ENCODE measurements at places on chromosomes 2 and 18.

- DNase-seq, result no peak
These were observed 309.1 kb downstream of the TGIF1 start for GRCh38 chr18:3759099-3759498.

GRCh38 chr2:63194175-63194574, 143.5 kb downstream of the OTX1 start:
- DNase-seq, result no peak

DNA sequence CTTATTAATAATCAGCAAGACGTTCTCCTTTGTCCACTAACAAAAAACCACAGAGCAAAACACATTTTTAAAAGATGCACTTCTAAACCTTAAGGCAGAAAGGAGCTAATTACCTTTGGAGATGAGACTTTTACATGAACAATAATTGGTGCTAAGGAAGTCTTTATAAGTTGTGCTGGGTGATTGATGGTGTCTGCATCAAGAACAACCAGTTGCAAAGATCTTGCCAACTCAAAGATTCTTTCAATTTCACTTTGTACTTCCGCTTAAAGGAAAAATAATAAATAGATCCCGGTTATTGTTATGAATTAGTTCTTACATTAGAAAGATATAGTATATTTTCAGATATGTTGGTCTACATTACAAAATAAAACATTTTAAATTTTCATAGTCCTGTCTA, 26.9 kb upstream of the ARL5A start:
- no peak for DNase-seq

DNA sequence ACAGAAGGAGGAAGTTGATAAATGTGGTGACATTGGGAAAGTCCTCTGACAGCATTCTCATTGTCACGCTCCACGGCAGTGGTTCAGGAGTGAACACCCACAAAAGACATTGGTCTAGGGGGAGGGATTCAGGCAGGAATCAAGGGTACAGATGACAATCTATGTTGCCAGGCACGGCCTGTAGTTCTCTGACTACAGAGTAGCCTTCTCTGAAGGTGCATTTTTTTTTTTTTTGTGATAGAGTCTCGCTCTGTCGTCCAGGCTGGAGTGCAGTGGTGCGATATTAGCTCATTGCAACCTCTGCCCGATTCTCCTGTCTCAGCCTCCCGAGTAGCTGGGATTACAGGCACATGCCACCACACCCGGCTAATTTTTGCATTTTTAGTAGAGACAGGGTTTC, 7.4 kb upstream of the MOB1A start:
- no peak for DNase-seq

DNA sequence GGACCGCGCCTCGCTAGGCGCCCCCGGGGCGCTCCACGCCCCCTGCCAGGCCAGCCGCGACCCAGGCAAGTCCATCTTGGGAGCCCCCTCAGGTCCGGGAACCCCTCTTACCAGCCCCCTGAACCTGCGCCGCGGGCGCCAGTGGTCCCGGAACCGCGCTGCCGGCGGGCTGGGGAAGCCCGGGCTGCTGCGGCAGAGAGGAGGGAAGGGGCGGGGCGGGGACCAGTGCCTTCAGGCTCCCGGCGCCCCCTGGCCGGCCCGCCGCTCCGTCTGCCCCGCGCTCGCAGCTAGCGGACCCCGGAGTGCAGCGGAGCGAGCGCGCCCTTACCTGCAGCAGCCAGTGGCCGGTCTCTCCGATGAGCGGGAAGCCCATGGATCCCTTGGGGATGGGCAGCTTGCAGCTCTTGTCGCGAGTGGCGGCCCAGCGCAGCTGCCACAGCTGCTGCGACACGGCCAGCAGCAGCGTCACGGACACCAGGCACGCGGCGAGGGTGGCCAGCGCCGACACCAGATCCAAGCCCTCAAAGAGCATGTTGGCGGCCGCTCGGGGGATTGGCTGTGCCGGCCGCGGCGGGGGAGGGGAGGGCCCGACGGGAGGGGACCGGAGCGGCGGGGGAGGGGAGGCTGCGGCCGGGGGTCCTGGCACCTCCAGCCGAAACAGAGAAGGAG, at the start of gene CYP26B1:
Gene CYP26B1, minus strand, starts transcription at position 560 of the 669 bp plus-strand sequence. Its CDS starts 28 bp downstream, at position 532.
- DNase-seq, result no peak

DNA sequence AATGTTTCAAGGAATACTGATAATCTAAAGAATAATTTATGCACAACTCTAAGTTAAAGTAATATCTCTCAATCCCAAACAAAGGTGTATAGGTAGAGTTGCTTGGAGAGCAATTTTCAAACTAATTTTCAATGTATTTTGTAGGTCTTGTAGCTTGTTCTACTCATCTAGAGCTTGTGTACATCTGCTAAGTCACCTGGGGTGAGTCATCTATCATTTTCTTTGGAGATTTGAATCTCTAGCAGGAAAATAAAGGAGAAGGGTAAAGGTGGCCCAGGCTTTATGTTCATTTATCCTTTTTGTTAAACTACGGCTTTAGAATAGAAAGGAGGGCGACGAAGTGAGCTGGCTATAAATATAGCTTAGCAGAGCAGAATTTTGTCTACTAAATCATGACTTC, 76.8 kb upstream of the THUMPD2 start:
- no peak for DNase-seq

DNA sequence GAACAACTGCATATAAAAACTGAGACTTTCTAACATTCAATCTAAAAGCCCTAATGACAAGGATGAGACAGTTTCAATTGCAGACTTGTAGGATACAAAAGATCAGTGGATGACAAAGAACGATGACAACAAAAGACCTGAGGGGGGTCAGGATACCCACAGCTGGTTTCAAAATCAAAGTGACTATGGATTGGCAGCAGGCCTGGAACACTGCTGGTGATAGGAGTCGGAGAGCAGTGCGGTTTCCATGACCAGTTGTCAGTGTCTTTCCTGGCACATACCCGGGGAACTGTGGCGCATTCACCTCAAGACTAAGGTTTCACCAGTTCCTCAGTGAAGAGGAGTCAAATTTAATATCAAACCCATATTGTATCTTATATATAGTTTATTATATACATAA, 42.0 kb downstream of the EHD3 start:
- DNase-seq, result no peak

- no peak for DNase-seq
These were observed 14.9 kb upstream of the TMEM18 start for GRCh38 chr2:691821-692761.

- no peak for DNase-seq
These were observed 540.9 kb downstream of the DSC3 start for GRCh38 chr18:30501594-30501993.

- DNase-seq, result no peak
These were observed 615.1 kb upstream of the SALL3 start for GRCh38 chr18:78364388-78364960.

DNA sequence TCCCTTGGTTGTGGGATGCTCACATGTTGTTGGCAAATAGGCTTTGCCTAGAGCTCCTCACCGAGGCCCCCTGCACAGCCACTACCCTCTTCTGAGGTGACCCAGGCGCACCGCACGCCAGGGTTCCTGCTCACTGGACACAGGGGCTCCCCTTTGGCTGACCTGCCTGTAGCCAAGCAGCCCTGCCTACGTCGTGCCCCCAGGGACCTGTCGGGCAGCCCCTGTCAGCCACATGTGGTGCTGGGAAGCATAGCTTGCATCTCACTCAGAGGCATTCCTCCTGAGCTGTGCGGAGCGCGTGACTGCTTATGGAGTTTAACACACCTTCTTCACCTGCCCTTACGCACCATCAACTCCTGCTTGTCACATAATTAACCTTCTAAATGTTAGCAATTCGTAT, 116.3 kb downstream of the ZNF236 start:
- no peak for DNase-seq

DNA sequence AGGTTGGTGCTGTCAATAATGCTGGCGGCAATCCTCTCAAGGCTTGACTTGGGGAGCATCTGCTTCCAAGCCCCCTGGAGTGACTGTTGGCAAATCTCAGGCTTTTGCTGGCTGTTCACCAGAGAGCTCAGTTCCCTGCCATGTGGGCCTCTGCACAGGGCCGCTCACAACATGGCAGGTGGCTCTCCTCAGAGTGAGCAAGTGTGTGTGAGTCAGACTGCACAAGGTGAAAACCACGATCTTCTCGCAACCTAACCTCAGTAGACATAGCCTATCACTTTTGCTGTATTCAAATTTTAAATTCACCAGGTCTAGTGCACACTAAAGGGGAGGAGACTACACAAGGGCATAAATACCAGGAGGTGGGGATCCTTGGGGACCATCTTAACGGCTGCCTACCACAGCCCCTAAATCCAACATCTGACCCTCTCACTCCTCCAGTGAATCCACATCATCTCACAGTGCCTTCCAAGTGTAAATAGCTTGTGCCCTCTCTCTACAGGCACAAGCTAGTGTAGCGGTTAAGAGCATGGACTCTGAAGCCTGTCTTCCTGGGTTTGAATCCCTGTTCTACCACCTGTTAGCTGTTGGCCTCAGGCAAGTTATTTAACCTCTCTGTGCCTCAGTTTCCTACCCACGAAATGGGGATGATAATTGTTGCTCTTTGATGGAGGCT, 187.7 kb upstream of the CXCR4 start:
- no peak for DNase-seq

GRCh38 chr2:112137516-112138158, 548 bp upstream of the FBLN7 start:
- DNase-seq, result no peak

DNA sequence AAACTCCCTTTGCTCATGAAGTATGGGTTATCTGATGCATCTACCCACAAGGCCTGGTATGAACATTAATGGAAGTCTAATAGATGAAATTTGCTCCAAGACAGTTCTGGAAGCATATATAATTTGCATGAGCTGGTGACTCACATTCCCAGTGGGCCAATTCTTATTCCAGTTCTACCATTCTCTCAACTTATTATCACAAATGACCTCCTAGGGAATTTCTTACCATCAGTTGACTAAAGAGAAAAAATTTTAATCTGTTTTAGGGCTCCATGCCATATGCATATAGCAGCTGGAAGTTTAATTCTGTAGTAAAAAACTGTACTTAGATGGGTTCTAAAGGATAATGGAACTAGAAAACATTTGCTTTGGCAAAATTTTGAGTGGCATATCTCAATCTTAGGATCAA, 165.2 kb upstream of the COL3A1 start:
- DNase-seq, result no peak

- DNase-seq, result no peak
These were observed 14.8 kb downstream of the TIMM21 start for GRCh38 chr18:74163019-74163660.

GRCh38 chr2:179745635-179746256, 115.7 kb downstream of the ZNF385B start:
- DNase-seq, result no peak

GRCh38 chr18:29041976-29042375, 865.0 kb upstream of the CDH2 start:
- DNase-seq, result no peak

- DNase-seq, result no peak
These were observed 531.5 kb upstream of the SALL3 start for GRCh38 chr18:78448106-78448505.

DNA sequence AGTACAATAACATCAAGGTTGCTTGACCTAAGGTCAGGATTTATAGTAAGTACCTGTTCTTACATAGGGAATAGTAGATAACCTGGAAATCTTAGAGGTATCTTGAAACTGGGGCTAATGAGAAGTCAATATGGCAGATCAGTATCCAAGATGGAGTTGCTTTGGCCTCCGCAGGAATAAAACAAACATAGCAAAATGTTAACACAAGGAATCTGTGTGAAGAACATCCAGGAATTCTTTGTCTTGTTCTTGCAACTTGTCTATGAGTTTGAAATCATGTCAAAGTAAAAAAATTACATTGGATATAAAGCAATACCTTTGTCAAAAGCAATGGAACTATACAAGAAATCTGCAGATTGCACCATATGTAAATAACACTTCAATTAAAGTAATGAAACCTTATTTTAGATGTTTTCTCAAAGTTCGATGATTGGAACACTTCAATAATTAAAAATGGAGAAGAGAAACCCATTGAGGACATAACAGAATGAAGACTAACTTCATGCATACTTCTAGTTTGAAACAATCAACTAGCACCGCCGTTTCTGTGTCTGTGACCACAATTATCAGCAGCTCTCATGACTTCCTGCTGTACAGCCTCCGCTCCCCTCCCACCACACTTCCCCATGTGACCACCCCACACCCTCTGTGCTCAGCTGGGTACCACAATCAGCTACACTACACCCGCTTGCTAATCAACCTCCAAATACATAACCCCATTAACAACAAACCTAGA, 27.6 kb downstream of the C2orf76 start:
- DNase-seq, result no peak

DNA sequence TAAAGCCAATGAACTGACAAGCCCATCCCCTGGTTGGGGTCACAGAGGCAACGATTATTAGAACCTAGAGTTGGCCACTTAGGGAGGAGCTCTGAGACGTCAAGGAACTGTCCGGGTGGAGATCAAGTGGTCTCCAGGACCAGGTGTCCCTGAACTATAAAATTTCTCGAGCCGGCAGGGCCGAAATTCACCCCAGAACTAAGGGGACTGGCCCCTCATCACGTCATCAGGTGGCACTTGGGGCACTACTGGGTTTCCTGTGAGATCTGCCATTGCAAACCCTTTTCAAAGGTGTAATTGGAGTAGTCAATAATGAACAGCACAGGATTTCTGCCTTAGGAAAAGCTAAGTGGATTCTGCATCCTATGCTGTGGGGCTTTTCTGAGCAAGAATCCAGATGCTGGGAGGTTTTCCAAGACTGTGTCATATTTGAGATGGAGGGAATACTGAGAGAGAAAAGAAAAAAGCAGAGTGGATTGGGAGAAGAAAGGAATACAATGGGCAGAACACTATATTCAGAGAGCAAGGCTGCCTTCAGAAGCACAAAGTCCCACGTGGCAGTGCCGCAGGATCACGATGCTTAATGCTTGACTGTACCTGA, 113.6 kb downstream of the ALPK2 start:
- no peak for DNase-seq

- DNase-seq, result no peak
These were observed 115.3 kb upstream of the NDUFV2 start for GRCh38 chr18:8987241-8987640.

DNA sequence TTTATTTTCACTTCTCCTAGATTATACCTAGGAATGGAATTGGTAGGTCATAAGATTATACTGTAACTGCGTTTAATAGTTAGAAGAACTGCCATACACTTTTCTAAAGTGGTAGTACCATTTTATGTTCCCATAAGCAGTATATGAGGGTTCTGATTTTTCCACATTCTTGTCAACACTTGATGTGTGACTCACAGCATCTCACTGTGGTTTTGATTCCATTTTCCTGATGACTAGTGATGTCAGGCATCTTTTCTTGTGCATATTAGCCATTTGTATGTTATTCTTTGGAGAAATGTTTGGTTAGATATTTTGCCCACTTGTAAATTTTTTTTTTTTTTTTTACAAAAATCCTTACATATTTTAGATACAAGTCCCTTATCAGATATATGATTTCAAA, 2.3 kb downstream of the DCAF17 start:
- no peak for DNase-seq

GRCh38 chr2:165897726-165898125, 55.9 kb downstream of the TTC21B start:
- no peak for DNase-seq

Data from hippocampal formation (tissue), 2 donors.